NCI-H2081 (cell line): ENCODE measurements at places on chromosomes 2 and 18.

DNA sequence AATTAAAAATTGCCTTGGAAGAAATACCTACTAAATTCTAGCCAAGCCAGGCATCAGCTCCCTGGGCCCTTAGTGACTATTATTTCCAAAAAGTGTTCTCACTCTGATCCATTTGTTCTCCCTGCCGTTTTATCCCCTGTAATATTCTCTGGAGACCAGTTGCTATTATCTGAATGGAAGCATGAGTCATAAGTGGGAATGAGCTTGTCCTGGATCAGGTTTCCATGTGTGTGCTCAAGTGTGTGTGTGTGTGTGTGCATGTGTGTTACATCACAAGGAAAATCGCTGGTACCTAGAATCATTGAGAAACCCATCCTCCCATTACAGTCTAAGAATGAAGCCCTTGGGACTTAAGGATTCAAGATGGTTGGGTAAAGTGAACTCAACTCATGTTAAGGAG lies 130.3 kb upstream of the CXCR4 start:
- DNase-seq: no peak

GRCh38 chr18:63302220-63302619 lies 17.3 kb downstream of the BCL2 start:
- DNase-seq: no peak

DNA sequence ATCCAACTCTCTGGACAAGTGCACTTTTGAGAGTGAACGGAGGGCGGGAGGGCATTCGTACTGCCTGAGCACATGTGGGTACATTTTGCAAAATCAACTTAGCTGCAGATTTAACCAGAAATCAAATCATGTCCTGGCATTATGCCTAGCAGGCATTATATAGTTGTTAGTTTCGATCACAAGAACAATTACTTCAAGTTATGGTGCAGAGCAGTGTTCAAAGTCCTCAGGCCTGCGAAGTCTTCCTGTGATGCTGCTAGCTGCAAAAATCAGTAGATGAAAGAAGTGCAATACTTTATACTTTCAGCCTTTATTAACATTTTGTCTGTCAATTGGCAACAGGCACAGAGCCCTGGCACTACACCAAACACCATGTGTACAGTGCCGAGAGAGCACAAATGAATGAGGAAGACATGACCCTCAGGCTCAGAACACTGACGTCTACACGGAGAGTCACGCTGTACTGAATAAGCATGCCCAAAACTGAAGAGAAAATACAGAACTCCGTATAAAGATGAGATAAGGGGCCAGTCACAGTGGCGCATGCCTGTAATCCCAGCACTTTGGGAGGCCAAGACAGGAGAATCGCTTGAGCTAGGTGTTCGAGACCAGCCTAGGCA lies 92.1 kb upstream of the CREB1 start:
- peak; percentile 13 for DNase-seq

DNA sequence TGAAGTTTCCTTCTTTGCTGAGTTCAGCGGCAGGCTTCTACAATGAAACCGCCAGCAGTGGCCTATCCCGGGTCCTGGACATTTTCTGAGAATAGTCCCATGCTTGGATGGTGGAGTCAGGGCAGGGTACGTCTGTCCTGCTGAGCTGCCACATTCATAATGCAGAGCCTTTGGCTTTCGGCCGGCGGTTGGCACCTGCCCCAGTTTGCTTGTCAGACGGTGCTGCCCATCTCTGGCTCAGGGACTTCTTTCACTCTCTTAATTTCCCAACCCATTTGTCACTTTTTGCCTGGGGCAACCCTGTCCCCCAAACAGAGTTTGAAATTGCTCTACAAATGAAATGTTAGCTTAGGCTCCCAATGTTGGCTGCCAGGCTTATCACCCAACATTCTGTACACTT lies 57.2 kb downstream of the SOX11 start:
- no peak for DNase-seq

DNA sequence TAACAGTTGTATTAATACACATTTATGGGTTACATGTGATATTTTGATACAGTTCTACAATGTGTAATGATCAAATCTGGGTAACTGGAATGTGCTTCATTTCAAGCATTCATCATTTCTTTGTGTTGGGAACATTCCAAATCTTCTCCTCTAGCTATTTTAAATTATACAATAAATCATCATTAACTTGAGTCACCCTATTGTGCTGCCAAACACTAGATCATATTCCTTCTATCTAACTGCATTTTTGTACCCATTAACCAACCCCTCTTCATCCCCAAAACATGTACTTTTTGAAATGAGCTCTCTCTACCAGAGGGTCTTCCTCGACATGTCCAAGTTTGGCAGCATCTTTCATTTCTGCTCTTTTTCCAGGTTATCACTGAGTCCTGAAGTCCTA lies 81.1 kb upstream of the TTC39C start:
- no peak for DNase-seq

- no peak for DNase-seq
Measured at GRCh38 chr2:23624915-23625314, 239.9 kb downstream of the KLHL29 start.

- no peak for DNase-seq
Measured at GRCh38 chr18:67276638-67277037, 239.9 kb downstream of the DSEL start.

GRCh38 chr2:174485788-174486562 lies 854 bp downstream of the GPR155 start:
- peak; percentile 13 for DNase-seq

- DNase-seq: no peak
Measured at GRCh38 chr2:1947316-1947715, 203.0 kb upstream of the PXDN start.

- DNase-seq: no peak
Measured at GRCh38 chr18:7921938-7922587, 354.9 kb downstream of the PTPRM start.

DNA sequence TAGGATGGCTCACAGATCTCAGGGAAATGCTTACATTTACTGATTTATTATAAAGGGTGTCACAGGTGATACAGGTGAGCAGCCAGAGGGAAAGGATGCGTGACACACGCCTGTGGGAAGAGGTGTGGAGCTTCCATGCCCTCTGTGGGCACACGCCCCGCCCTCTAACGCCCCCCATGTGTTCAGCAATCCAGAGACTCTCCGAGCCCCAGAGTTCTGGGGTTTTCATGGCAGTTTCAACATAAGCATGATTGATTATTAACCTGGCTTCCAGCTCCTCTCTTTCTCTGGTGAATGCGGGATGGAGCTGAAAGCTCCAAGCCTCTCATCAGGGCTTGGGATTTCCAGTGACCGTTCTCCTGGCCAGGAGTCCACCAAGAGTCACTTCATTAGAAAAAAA lies 34.3 kb upstream of the ODC1 start:
- DNase-seq: no peak

DNA sequence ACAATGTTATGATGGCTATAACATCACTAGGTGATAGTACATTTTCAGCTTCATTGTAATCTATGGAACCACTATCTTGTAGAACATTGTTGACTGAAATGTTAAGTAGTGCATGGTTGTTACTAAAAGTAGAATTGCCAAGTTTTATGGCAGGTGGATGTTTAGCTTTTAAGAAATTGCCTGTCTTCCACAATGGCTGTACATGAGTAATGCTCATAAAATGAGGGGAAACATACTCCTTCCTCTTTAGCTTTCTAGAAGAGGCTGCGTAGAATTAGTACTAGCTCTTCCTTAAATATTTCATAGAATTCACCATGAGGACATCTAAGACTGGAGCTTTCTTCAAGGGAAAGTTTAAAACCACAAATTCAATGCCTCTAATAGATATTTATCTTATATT lies 161.0 kb downstream of the TPGS2 start:
- DNase-seq: no peak

- peak; percentile 62 for DNase-seq
Measured at GRCh38 chr2:234960175-234961088, 8.6 kb downstream of the SH3BP4 start.

- no peak for DNase-seq
Measured at GRCh38 chr2:224543939-224544338, 41.2 kb downstream of the CUL3 start.
